ENCODE measurements at places on chromosomes 6 and 20. TPM values are rescaled to one million over a fixed set of nuclear protein-coding genes. Genes with fewer than 3 reads are reported as not detected.

GRCh38 chr6:168641446-168641845, 200.5 kb downstream of the SMOC2 start:
- H3K36me3 ChIP-seq, result no peaks in the 10 kb centered on the region
- no peak overlapping the region for H3K4me3 ChIP-seq
- peaks cover 13% of the 10 kb centered on the region for H3K4me1 ChIP-seq
- H3K27ac ChIP-seq, result no peak overlapping the region
- DNase-seq, result no peak

DNA sequence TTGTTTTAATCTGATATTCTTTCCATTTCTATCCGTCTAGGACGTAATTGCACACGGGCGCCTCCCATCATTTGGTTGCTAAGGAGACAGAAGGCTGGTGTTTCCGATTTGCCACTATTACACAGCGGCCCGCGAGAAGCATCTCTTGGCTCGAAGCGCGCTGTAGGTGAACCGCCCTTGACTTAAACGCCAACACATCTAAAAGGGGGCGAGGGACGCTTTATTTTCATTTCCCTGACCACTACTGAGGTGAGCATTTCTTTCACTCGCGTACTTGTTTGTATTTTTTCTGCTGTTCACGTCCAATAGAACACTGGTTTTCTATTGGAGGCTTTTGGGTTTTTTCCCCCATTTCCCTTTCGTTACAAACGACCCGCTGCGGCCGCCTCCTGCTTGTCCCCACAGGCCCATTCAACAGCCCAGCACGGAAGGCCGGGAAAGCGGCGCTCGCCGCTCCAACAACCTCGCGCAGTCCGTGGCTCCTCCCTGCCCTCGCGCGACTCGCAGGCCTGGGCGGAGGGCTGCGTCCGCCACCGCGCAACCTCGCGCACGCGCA, 505 bp upstream of the WRNIP1 start:
- peak overlapping the region; percentile 91 for H3K4me3 ChIP-seq
- H3K27ac ChIP-seq, result peak overlapping the region; percentile 98

The TSHZ2 gene
- 10.0 TPM for total RNA-seq

DNA sequence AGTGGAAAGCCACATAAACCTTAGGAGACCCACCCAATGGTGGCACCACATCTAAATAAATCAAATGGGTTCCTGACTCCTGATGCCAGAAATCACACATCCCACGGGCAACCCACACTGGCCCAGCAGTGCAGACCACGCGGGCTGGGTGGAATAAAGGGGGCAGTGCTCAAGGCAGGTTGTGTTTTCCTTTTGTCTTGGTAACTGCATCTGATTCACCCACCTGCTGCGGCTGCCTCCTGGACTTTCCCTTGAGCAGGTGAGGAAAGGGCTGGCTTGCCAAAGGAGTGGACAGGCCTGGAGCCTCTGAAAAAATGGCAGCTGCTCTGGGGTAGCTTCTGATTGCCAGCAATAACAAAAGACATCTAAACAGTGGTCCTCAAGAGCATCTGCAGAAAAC, 119.5 kb upstream of the KCNK16 start:
- DNase-seq, result no peak

The KHDRBS2 gene
- 19.7 TPM for total RNA-seq

- peak; percentile 44 for DNase-seq
- no peak overlapping the region for H3K27ac ChIP-seq
- peaks cover 4% of the 10 kb centered on the region for H3K27me3 ChIP-seq
- H3K36me3 ChIP-seq, result peaks cover 4% of the 10 kb centered on the region
Observed at GRCh38 chr6:166026586-166027126, 141.0 kb downstream of the TBXT start.

- DNase-seq, result no peak
- no peak overlapping the region for H3K27ac ChIP-seq
- H3K36me3 ChIP-seq, result peaks cover 8% of the 10 kb centered on the region
- peaks cover 5% of the 10 kb centered on the region for H3K27me3 ChIP-seq
Observed at GRCh38 chr20:19435316-19435715, 222.9 kb downstream of the SLC24A3 start.

- no peak overlapping the region for H3K4me3 ChIP-seq
- H3K27me3 ChIP-seq, result peaks cover 3% of the 10 kb centered on the region
- peaks cover 3% of the 10 kb centered on the region for H3K4me1 ChIP-seq
- DNase-seq, result peak; percentile 68
- H3K36me3 ChIP-seq, result no peaks in the 10 kb centered on the region
Observed at GRCh38 chr20:9616833-9617461, 102.6 kb downstream of the LAMP5 start.

- no peak overlapping the region for H3K4me3 ChIP-seq
- H3K4me1 ChIP-seq, result no peaks in the 10 kb centered on the region
- peaks cover 25% of the 10 kb centered on the region for H3K36me3 ChIP-seq
- H3K27ac ChIP-seq, result no peak overlapping the region
- peaks cover 6% of the 10 kb centered on the region for H3K27me3 ChIP-seq
Observed at GRCh38 chr6:284486-284885, 7.8 kb upstream of the DUSP22 start.

The CCN6 gene
- total RNA-seq, result not detected

The FAM184A gene
- 20.0 TPM for total RNA-seq

The SCGN gene
- 1.2 TPM for total RNA-seq

The CBLN4 gene
- total RNA-seq, result not detected

GRCh38 chr20:36642136-36642535, 3.9 kb downstream of the SLA2 start:
- H3K27ac ChIP-seq, result no peak overlapping the region
- no peaks in the 10 kb centered on the region for H3K36me3 ChIP-seq
- no peaks in the 10 kb centered on the region for H3K4me1 ChIP-seq
- H3K4me3 ChIP-seq, result no peak overlapping the region

DNA sequence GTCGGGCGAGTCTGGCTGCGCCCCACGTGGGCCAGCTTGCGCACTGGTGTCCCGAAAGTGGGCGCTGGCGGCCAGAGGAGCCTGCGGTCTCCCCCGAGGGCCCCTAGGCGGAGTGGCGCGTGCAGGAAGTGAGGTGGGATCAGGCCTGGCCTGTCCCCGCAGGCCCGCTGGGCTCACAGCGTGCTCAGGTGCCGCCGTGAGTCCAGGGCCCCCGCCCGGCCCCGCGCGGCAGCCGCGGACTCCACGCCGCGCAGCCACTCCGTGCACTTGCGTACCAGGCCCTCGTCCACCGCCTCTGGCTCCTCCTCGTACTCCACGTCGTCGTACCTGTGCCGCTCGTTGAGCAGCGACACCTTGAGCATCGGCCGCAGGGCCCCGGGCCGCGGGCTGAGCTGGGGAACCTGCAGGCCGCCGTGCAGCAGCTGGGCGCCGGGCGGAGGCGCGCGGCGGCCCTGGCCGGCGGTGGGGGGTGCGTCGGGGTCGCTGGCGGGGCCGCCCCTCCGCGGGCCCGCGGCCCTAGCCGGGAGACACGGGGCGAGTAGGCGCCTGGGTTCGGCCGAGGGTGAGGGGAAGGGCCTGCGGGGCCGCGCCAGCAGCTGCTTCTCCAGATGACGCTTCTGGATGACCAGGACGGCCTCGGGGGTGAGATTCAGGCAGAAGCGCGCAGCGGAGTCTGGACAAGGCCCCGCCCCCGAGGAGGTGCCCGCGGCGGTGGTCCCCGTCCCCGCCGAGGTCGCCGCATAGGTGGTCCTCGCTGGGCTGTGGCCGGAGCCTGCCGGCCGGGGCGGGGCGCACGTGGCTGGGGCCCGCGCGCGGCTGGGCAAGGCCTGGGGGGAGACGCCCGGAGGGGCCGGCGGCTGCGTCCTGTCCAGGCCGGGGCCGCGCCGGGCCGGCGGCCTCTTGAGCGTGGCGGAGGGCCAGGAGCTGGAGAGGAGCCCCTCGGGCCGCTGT, 835 bp downstream of the PRR18 start:
- DNase-seq, result peak; percentile 76
- no peak overlapping the region for H3K27ac ChIP-seq
- no peak overlapping the region for H3K4me3 ChIP-seq
- no peaks in the 10 kb centered on the region for H3K36me3 ChIP-seq
- peaks cover 7% of the 10 kb centered on the region for H3K4me1 ChIP-seq

DNA sequence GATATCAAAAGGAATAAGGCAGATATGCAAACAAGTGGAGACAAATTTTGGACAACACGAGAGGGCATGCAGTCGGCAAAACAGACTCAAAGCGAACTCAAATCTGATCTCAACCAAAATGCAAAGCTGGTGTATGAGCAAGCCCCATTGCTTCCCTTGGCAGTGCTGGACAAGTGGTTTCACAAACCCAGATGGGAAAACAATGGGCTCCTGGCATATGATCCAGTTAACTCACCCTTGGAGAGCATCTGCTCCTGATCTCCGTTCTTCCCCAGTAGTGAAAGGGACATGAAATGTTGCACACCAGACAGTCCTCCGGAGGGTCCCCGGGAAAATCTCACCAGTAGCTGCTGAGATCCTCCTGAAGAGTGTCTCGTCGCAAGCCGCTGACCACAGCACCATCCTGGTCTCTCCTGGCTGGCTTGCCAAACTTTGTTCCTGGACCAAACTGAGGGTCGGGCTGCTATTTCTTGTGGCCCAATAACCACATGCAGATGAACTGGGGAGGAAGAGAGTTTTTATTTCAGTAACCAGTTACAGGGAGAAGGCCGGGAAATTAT, 84.3 kb upstream of the THBS2 start:
- H3K36me3 ChIP-seq, result no peaks in the 10 kb centered on the region
- no peak overlapping the region for H3K4me3 ChIP-seq
- DNase-seq, result no peak
- no peaks in the 10 kb centered on the region for H3K4me1 ChIP-seq
- peak overlapping the region; percentile 62 for H3K27ac ChIP-seq
- no peaks in the 10 kb centered on the region for H3K27me3 ChIP-seq

DNA sequence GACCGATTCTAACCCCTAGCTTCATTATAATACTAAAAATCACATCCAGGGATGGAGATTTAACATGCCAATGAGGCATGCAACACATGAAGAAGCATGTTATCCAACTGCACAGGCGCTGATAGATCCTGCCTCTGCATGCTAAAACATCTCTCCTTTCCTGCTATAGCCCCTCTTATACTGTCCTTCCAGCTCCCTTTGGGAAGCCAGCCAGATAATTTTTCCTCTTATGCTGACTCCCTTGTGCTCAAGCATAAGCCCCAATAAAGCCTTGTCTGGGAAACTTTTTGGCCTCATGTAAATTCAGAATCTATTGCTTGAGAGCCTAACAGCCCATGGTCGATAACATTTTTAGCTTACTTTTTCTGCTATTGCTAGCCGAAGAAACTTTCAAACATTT, 404.3 kb downstream of the EPM2A start:
- no peak for DNase-seq
- H3K27ac ChIP-seq, result no peak overlapping the region
- no peaks in the 10 kb centered on the region for H3K36me3 ChIP-seq
- no peaks in the 10 kb centered on the region for H3K27me3 ChIP-seq

GRCh38 chr6:45655745-45656476, 278.2 kb upstream of the SUPT3H start:
- no peak overlapping the region for H3K27ac ChIP-seq
- no peaks in the 10 kb centered on the region for H3K36me3 ChIP-seq
- peaks cover 7% of the 10 kb centered on the region for H3K4me1 ChIP-seq

The DEFB121 gene
- total RNA-seq, result not detected

The PTCRA gene
- total RNA-seq, result not detected

GRCh38 chr20:51966296-51966971, 164.1 kb upstream of the SALL4 start:
- no peak overlapping the region for H3K4me3 ChIP-seq
- peaks cover 12% of the 10 kb centered on the region for H3K4me1 ChIP-seq
- H3K27me3 ChIP-seq, result no peaks in the 10 kb centered on the region
- no peak for DNase-seq
- H3K36me3 ChIP-seq, result no peaks in the 10 kb centered on the region

The SMLR1 gene
- total RNA-seq, result not detected

The KIAA1586 gene
- 31.3 TPM for total RNA-seq

The BTBD3 gene
- 24.3 TPM for total RNA-seq

DNA sequence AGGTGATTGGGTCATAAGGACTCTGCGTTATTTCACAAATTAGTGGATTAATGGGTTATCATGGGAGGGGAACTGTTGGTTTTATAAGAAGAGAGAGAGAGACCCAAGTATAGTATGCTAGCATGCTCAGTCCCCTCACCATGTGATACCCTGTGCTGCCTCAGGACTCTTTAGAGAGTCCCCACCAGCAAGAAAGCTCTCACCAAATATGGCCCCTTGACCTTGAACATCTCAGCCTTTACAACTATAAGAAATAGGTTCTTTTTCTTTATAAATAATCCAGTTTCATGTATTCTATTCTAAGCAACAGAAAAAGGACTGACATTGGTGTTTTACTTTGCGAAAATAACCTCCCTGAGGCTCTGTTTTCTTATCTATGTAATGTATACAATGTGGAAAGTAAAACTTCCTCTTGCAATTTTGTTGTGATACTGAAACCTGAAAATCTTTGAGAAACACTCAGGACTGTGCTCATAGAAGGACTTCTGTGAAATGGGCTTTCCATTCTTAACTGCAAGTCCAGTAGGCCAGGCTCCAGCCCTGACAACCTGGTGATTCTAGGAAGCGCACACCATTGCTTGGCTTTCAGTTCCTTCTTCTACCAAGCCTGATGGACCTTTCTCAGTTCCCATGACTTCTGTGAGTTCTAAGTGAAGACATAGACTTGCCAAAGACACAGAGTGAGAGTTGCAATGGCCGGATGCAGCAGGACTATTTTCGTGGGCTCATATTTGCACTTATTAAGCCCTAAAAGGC, 21.9 kb downstream of the SIRPD start:
- H3K27me3 ChIP-seq, result no peaks in the 10 kb centered on the region
- no peaks in the 10 kb centered on the region for H3K4me1 ChIP-seq

The ADGB gene
- total RNA-seq, result not detected

GRCh38 chr6:75842732-75843131, 93.7 kb downstream of the MYO6 start:
- H3K27ac ChIP-seq, result no peak overlapping the region
- no peak for DNase-seq
- H3K4me1 ChIP-seq, result no peaks in the 10 kb centered on the region
- H3K36me3 ChIP-seq, result no peaks in the 10 kb centered on the region

The HSPA12B gene
- 0.44 TPM for total RNA-seq

GRCh38 chr20:34965051-34965450, 9.4 kb downstream of the MYH7B start:
- no peaks in the 10 kb centered on the region for H3K4me1 ChIP-seq
- peaks cover 1% of the 10 kb centered on the region for H3K27me3 ChIP-seq
- no peak overlapping the region for H3K4me3 ChIP-seq
- H3K36me3 ChIP-seq, result no peaks in the 10 kb centered on the region

- peaks cover 2% of the 10 kb centered on the region for H3K27me3 ChIP-seq
- H3K4me3 ChIP-seq, result no peak overlapping the region
- no peak for DNase-seq
Observed at GRCh38 chr20:57434390-57434700, 43.1 kb downstream of the RBM38 start.

- no peak overlapping the region for H3K4me3 ChIP-seq
- no peak overlapping the region for H3K27ac ChIP-seq
- DNase-seq, result no peak
- H3K27me3 ChIP-seq, result no peaks in the 10 kb centered on the region
- no peaks in the 10 kb centered on the region for H3K36me3 ChIP-seq
Observed at GRCh38 chr6:25717866-25718740, 36.4 kb upstream of the SLC17A4 start.

The EDN3 gene
- not detected for total RNA-seq

GRCh38 chr6:156773476-156773875, 3.7 kb upstream of the ARID1B start:
- no peak overlapping the region for H3K4me3 ChIP-seq
- peaks cover 18% of the 10 kb centered on the region for H3K27me3 ChIP-seq
- H3K4me1 ChIP-seq, result peaks cover 29% of the 10 kb centered on the region
- H3K36me3 ChIP-seq, result no peaks in the 10 kb centered on the region
- H3K27ac ChIP-seq, result peak overlapping the region; percentile 100

- H3K4me3 ChIP-seq, result peak overlapping the region; percentile 77
- no peaks in the 10 kb centered on the region for H3K36me3 ChIP-seq
- H3K4me1 ChIP-seq, result peaks cover 51% of the 10 kb centered on the region
- peak; percentile 78 for DNase-seq
Observed at GRCh38 chr6:167493976-167494697, 169.3 kb downstream of the TTLL2 start.

GRCh38 chr6:83292900-83293843, 100.0 kb downstream of the RWDD2A start:
- no peaks in the 10 kb centered on the region for H3K27me3 ChIP-seq
- no peaks in the 10 kb centered on the region for H3K4me1 ChIP-seq
- no peak for DNase-seq
- H3K36me3 ChIP-seq, result peaks cover 6% of the 10 kb centered on the region
- H3K4me3 ChIP-seq, result no peak overlapping the region

All from glutamatergic neuron (in vitro differentiated cells).